Activated CD4-positive, CD25-positive, alpha-beta regulatory T cell (primary cell): ENCODE measurements at places on chromosomes 11 and 22.

- no peak for DNase-seq
Observed at GRCh38 chr11:119865661-119866156, 136.7 kb upstream of the NECTIN1 start.

- DNase-seq: no peak
Observed at GRCh38 chr22:48721395-48721669, 1106.3 kb downstream of the BRD1 start.

DNA sequence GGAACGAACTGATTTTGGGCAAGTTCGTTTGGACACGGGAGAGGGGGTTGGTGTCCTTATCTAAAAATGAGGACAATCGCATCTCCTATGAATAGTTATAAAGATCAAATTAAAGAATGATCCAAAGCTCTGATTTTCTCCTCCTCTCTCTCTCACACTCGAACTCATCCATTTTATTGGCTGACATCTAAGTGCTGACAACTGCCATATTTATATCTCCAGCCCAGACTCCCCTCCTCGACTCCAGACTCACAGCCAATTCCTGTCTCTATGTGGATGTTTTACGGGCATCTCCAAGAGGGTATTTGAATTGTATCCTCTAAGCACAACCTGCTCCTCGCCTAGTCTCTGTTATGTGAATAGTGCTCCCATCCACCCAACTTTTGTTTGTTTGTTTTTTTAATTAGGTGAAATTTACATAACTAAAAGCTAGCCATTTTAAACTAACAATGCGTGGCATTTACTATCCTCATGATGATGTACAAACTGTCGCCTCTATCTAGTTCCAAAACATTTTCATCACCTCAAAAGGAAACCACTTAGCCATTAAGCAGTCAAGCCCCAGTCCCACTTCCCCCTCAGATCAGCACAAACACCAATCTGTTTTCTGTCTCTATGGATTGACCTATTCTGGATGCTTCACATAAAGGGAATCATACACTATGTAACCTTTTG is 4.0 kb downstream of the SYN3 start:
- no peak for DNase-seq

DNA sequence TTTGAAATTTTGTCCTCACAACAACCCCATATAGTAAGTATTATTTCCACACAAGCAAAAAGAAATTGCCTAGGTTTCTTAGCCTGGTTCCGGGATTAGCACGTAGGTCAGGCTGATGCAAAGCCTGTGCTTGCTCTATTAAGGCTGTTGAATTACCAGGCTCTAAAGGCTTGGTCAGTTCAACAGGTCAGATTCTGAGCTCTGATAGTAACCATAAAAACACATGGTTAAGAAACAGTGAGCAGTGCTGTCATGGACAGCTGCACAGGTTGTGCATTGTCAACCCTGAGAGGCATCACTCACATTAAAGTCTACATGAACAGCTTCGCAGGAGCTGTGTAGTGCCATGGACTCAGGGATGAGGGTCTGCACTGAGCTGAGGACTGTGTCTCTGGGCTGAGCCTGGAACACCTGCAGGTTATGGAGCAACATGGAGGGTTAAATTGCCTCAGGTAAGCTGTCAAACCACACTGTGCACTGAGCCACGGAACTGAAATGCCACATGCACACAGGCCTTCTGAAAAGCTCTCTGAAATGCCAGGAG is 98.0 kb downstream of the PIWIL4 start:
- DNase-seq: no peak

GRCh38 chr11:105220121-105220520 is 80.6 kb upstream of the CARD18 start:
- no peak for DNase-seq

DNA sequence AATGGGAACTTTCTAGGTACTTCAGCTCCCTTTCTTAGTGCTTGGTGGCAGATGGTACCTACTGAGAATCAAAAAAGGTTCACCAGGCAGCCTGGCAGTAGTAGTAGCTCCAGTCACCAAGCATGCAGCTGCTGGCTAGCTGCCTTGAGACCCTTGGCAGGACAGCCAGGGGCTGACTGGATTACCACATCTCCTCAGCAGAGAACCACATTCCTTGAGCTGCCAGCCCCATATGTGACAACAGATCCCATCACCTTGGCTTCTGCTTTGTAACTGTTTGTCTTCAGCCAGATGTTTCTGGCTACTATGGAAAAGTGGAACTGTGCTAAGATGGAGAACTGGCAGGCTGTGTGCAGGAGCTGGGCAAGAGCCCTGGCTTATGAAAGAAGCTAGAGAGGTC is 39.6 kb upstream of the CHRM4 start:
- DNase-seq: no peak
